ENCODE measurements at places on chromosomes 16 and 17. TPM values are rescaled to one million over a fixed set of nuclear protein-coding genes. Genes with fewer than 3 reads are reported as not detected.

Gene ALG1
- 40.4 TPM for total RNA-seq

Gene KRT222
- total RNA-seq: 0.19 TPM

Gene FTO
- total RNA-seq: 22.9 TPM

Gene IQCK
- total RNA-seq: 9.4 TPM

Gene ELMO3
- 1.5 TPM for total RNA-seq

Gene CCL18
- not detected for total RNA-seq

Gene HBA2
- not detected for total RNA-seq

Gene BAIAP3
- 0.94 TPM for total RNA-seq

Gene CDH15
- not detected for total RNA-seq

Gene GRAP
- total RNA-seq: 0.20 TPM

Gene CIBAR2
- not detected for total RNA-seq

Gene MSLN
- total RNA-seq: 3.3 TPM

Gene ALDH3A1
- total RNA-seq: 990 TPM

Gene REXO5
- 4.6 TPM for total RNA-seq

Gene ANKRD40CL
- not detected for total RNA-seq

Gene KRTAP4-9
- not detected for total RNA-seq

Gene AATK
- total RNA-seq: 0.78 TPM

Gene GAS7
- total RNA-seq: 0.47 TPM

Gene HMOX2
- 64.8 TPM for total RNA-seq

Gene ZNF423
- 0.05 TPM for total RNA-seq

Gene NPW
- 1.1 TPM for total RNA-seq

Gene KRT40
- not detected for total RNA-seq

Gene TP53TG3E
- not detected for total RNA-seq

Gene GGT6
- not detected for total RNA-seq

Gene MAF
- total RNA-seq: 0.39 TPM

Gene ASGR1
- total RNA-seq: 1.4 TPM

Gene CD300C
- total RNA-seq: 0.35 TPM

Gene CHST6
- 0.34 TPM for total RNA-seq

Gene SNX20
- total RNA-seq: not detected

Gene SERPINF2
- total RNA-seq: 3.2 TPM

Gene MT4
- not detected for total RNA-seq

Gene MYH8
- total RNA-seq: not detected

Gene ASB16
- not detected for total RNA-seq

Gene NAGLU
- total RNA-seq: 44.5 TPM

Data from A549 treated with GW870086 at 1 μM for 4 hours (cell line).